ENCODE measurements at places on chromosomes 6 and 20.

DNA sequence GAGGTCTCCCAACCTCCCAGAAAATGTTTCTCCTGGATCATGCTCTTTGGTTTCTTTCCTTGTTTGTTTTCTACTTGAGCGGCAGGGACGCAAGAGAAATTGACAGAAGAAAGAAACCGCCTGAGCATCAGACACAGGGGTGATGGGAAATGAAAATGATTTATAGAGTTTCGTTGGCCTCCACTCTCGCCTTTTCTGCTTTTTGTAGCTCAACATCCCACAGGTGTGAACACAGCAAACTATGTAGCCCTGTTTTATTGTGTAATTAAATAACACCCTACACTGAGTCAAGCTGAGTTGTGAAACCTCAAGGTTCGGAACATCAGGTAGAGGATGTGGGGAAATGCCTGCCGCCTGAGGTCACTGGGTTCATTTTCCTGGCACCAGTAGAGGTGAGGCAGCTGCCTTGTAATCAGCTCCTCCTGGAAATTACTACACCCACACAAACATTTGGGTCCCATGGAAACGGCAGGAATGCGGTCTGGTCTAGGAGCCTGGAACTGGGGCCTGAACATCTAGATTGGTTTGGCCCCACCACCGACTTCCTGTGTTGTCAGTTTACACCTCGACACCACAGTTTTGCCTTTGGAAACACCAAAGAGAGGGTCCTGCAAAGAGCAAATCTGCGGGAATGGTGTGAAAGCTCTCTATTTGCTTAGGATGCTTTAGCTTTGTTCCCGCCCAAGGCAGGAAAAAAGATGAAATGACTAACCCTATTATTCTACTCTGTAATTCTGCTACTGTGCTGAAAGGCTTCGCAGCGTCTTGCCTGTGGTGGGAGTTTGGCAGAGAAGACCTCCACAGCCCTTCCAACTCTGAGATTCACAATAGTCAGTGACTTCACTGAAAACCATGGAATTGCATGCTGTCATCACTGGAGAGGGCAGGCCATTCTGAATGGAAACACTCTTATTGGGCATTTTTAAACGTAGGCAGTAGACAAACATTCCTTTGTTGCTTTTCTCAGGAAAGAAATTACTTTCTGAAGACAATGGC is 53.0 kb downstream of the ADAT2 start:
- no peak for DNase-seq
- no peaks in the 10 kb centered on the region for H3K27me3 ChIP-seq
- H3K4me3 ChIP-seq = no peak overlapping the region
- H3K4me1 ChIP-seq = peaks cover 4% of the 10 kb centered on the region
- no peak overlapping the region for H3K27ac ChIP-seq
- no peaks in the 10 kb centered on the region for H3K36me3 ChIP-seq

DNA sequence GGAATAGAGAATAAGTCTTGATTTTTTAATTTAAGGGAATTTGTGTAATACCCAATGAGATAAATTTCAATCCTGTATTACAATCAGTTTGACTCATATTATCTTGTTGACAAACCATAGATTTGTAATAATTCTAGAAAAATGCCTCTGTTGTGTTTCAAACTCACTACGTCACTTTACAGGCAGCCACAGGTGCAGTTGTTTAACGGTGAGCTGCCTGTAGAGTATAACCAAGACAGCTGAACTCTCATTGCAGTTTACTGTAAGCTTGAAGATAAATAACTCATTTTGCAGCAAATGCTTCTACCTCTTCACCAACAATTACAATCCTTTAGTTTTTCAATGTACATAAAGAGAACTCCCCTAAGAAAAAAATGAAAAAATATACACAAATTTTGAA is 114.3 kb downstream of the PRKN start:
- DNase-seq = no peak
- no peaks in the 10 kb centered on the region for H3K27me3 ChIP-seq
- no peak overlapping the region for H3K4me3 ChIP-seq
- H3K4me1 ChIP-seq = no peaks in the 10 kb centered on the region
- no peaks in the 10 kb centered on the region for H3K36me3 ChIP-seq

GRCh38 chr6:129114636-129115391 is 231.9 kb downstream of the LAMA2 start:
- H3K36me3 ChIP-seq = no peaks in the 10 kb centered on the region
- DNase-seq = no peak
- H3K4me1 ChIP-seq = no peaks in the 10 kb centered on the region
- H3K27ac ChIP-seq = no peak overlapping the region

- no peaks in the 10 kb centered on the region for H3K4me1 ChIP-seq
- H3K27me3 ChIP-seq = no peaks in the 10 kb centered on the region
- no peak overlapping the region for H3K27ac ChIP-seq
- H3K4me3 ChIP-seq = no peak overlapping the region
- H3K36me3 ChIP-seq = peaks cover 3% of the 10 kb centered on the region
- no peak for DNase-seq
Observed at GRCh38 chr6:53309059-53309900, 39.5 kb downstream of the ELOVL5 start.

- no peaks in the 10 kb centered on the region for H3K36me3 ChIP-seq
- no peak overlapping the region for H3K4me3 ChIP-seq
- no peaks in the 10 kb centered on the region for H3K27me3 ChIP-seq
- no peak for DNase-seq
- no peaks in the 10 kb centered on the region for H3K4me1 ChIP-seq
Observed at GRCh38 chr20:24405810-24406209, 63.6 kb upstream of the SYNDIG1 start.

- H3K4me3 ChIP-seq = no peak overlapping the region
- DNase-seq = no peak
- no peak overlapping the region for H3K27ac ChIP-seq
- peaks cover 3% of the 10 kb centered on the region for H3K4me1 ChIP-seq
Observed at GRCh38 chr6:167275436-167275835, 15.7 kb upstream of the UNC93A start.

DNA sequence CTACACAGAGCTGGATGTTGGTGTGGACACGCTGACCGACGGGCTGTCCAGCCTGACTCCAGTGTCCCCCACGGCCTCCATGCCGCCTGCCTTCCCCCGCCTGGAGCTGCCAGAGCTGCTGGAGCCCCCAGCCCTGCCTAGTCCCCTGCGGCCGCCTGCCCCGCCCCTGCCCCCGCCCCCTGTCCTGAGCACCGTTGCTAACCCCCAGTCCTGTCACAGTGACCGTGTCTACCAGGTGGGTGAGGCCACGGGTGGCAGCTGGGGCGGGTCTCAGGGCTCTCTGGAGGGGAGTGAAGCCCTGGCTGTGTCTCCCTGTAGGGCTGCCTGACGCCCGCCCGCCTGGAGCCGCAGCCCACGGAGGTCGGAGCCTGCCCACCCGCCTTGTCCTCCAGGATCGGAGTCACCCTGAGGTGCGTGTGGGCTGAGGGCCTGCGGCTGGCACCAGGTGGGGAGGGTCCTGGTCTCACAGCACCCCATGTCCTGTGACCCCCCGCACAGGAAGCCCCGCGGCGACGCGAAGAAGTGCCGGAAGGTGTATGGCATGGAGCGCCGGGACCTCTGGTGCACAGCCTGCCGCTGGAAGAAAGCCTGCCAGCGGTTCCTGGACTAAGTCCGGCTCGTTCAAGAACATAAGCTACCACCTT is 2.9 kb downstream of the SLC2A4RG start:
- no peak for DNase-seq
- peaks cover 30% of the 10 kb centered on the region for H3K4me1 ChIP-seq
- no peak overlapping the region for H3K4me3 ChIP-seq
- no peak overlapping the region for H3K27ac ChIP-seq

DNA sequence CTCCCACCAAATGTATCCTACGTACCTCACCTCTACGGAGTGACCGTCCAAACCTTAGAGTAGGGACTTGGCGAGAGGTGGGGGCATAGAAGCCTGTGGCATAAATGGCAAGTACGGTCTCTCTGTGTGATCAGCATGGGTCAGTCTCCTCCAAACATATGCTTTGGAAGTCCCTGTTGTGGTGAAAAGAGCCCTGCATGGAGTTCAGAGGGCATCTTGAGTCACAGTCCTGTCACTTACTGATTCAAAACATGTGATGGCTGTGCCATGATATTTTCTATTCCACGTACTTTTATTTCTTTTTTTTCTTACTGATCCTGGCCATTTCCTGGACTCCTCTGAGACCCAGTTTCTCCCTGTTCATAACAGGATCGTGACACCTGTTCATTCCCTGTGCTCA is 67.5 kb upstream of the CEP85L start:
- no peak overlapping the region for H3K27ac ChIP-seq
- no peaks in the 10 kb centered on the region for H3K4me1 ChIP-seq
- no peak for DNase-seq
- no peaks in the 10 kb centered on the region for H3K27me3 ChIP-seq
- H3K36me3 ChIP-seq = no peaks in the 10 kb centered on the region
- H3K4me3 ChIP-seq = no peak overlapping the region

DNA sequence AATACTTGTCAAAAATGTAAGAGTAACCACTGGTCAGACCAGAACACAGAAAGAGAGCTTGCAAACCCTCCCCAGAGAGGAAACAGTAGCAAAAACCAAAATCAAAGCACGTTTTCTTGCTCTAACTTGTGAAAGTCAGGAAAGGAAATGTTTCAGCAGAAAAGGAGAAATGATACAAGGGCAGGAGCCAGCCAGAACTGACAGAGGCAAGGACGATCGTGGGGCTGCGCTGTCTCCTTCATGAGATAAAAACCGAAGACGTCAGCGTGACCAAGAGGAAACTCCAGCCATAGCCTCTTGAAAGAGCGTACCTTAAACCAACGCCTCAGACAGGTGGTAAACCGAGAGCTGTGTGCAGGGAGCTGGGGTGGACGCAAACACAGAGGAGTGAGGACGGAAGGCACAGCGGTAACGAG is 27.5 kb downstream of the LAMA5 start:
- H3K4me1 ChIP-seq = no peaks in the 10 kb centered on the region
- no peak for DNase-seq
- no peak overlapping the region for H3K4me3 ChIP-seq
- H3K36me3 ChIP-seq = peaks cover 48% of the 10 kb centered on the region
- no peaks in the 10 kb centered on the region for H3K27me3 ChIP-seq
- no peak overlapping the region for H3K27ac ChIP-seq

- no peaks in the 10 kb centered on the region for H3K27me3 ChIP-seq
- no peak overlapping the region for H3K4me3 ChIP-seq
- DNase-seq = no peak
- no peak overlapping the region for H3K27ac ChIP-seq
- no peaks in the 10 kb centered on the region for H3K4me1 ChIP-seq
- H3K36me3 ChIP-seq = no peaks in the 10 kb centered on the region
Observed at GRCh38 chr20:1533059-1533458, 24.4 kb downstream of the SIRPD start.

GRCh38 chr6:41786451-41787218 is 859 bp upstream of the TOMM6 start:
- H3K4me3 ChIP-seq = peak overlapping the region; percentile 93
- H3K27ac ChIP-seq = peak overlapping the region; percentile 96
- H3K36me3 ChIP-seq = peaks cover 13% of the 10 kb centered on the region
- peaks cover 24% of the 10 kb centered on the region for H3K4me1 ChIP-seq

DNA sequence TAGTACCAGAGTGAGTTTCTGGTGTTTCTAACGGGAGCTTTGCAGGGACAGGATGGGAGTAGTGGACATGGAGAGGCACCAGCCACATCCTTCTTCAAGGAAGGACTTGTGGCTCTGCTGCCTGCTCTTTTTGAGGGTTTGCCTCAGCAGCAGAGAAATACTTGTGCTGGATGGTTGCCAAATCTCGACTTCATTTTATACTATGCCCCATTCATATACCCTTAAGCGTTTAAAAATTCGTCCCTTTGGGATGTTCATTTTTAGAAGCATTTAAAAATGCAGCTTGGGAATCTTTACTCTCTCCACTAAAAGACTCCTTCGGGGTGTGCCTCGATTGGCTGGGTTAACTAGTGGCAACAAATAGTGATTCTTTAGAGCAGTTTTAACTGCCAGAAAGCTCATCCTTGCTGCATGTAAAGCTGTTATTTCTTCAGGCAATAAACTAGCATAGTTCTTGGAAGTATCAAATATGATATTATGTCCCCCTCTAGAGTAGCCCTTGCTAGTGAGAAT is 126.5 kb upstream of the B3GAT2 start:
- DNase-seq = no peak
- H3K4me1 ChIP-seq = no peaks in the 10 kb centered on the region
- no peaks in the 10 kb centered on the region for H3K27me3 ChIP-seq
- H3K36me3 ChIP-seq = no peaks in the 10 kb centered on the region
- no peak overlapping the region for H3K4me3 ChIP-seq

GRCh38 chr6:131062241-131063027 is 611 bp downstream of the EPB41L2 start:
- peak overlapping the region; percentile 86 for H3K4me3 ChIP-seq
- peaks cover 13% of the 10 kb centered on the region for H3K4me1 ChIP-seq
- no peaks in the 10 kb centered on the region for H3K27me3 ChIP-seq
- H3K27ac ChIP-seq = peak overlapping the region; percentile 97
- peak; percentile 58 for DNase-seq
- no peaks in the 10 kb centered on the region for H3K36me3 ChIP-seq

DNA sequence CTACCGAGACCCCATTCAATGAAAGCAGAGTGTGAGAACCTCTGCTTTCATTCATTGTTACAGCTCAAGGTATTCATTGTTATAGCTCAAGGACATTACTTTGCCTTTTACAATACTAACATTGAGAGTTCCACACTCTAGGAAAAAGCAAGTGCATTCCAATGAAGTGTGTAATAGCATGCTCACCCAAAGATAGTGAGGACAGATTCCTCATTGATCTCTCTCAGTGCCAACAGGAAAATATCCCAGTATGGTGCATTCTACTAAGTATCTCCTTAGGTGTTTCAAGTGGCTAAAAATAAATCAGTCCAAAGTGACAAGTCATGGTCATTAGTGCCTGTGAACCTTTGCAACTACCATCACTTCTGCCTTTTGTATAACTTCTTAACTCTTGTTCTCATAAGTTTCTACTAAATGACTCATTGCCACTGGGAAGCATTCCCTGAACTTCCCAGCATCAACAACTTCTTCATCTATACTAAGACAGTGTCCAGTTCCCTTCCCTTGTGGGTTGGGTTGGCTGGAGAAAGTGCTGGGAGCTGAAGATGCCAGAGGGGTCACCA is 140.7 kb upstream of the STXBP5 start:
- H3K4me1 ChIP-seq = no peaks in the 10 kb centered on the region
- H3K4me3 ChIP-seq = no peak overlapping the region
- no peaks in the 10 kb centered on the region for H3K36me3 ChIP-seq
- H3K27me3 ChIP-seq = no peaks in the 10 kb centered on the region
- no peak overlapping the region for H3K27ac ChIP-seq
- no peak for DNase-seq

- H3K27me3 ChIP-seq = no peaks in the 10 kb centered on the region
- peak overlapping the region; percentile 86 for H3K27ac ChIP-seq
- H3K36me3 ChIP-seq = no peaks in the 10 kb centered on the region
Observed at GRCh38 chr6:15401769-15402250, 155.9 kb downstream of the JARID2 start.

- H3K4me3 ChIP-seq = no peak overlapping the region
- no peaks in the 10 kb centered on the region for H3K4me1 ChIP-seq
- H3K36me3 ChIP-seq = no peaks in the 10 kb centered on the region
- H3K27ac ChIP-seq = no peak overlapping the region
- H3K27me3 ChIP-seq = no peaks in the 10 kb centered on the region
Observed at GRCh38 chr6:128739112-128739511, 143.8 kb upstream of the LAMA2 start.

GRCh38 chr6:13593103-13593502 is 18.7 kb downstream of the SIRT5 start:
- DNase-seq = no peak
- peaks cover 48% of the 10 kb centered on the region for H3K36me3 ChIP-seq
- H3K27ac ChIP-seq = no peak overlapping the region
- no peak overlapping the region for H3K4me3 ChIP-seq
- H3K4me1 ChIP-seq = no peaks in the 10 kb centered on the region

Data from spinal cord (tissue), 10 donors.